ENCODE measurements at places on chromosomes 12 and 14.

DNA sequence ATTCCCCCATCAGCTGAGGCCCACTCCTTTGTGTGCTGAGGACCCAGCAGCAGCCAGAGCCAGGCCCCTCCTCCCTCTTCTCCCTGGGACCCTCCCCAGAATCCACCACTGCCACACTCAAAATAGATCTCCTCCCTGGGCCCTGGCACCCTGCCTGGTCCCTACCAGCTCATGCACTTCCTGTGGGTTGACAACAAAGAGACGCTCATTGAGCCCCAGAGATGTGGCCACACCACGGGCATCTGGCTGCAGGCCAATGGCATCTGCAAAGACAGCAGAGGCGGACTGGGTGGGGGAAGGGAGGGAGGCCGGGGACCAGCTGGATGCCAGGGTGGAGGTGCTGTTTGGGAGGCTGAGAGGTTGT, 16.0 kb upstream of the ENDOU start:
- peak; percentile 27 for DNase-seq

DNA sequence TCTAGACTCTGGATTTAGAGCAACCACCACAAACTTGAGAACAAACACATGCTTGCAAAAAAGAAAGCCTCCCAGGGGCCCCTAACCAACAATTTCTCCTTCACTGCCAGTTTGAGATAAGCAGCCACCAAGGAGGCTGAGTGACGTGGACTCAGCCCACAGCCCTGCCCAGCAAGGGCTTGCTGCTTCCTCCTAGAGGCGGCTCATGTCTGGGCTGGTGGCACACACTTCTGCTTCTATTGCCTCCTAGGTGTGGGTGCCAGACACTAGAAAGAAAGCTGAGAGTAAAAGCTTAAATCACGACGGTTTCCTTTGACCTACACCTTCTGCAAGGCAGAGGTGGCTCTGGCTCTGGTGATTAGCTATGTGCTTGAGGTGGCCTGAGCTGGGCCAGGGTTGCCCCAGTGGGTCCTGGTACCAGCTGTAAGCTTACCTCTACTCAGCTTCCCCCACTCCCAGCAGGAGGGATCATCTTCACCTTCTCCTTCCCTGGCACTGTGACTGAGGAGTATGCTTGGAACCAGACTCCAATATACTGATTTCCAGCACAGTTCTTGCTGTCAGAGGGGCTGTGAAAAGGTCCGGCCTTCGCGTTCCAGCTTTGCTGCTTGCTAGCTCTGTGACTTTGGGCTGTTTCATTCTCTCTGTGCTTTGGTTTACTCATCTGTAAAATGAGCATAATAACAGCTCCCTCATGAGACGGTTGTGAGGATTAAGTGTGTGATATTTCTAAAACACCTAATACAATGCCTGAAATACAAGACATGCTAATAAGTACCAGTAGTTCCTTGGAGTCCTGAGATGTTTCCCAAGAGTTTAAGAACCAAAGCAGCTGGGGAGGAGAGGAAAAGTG, 89.7 kb upstream of the PARP11 start:
- peak; percentile 47 for DNase-seq

DNA sequence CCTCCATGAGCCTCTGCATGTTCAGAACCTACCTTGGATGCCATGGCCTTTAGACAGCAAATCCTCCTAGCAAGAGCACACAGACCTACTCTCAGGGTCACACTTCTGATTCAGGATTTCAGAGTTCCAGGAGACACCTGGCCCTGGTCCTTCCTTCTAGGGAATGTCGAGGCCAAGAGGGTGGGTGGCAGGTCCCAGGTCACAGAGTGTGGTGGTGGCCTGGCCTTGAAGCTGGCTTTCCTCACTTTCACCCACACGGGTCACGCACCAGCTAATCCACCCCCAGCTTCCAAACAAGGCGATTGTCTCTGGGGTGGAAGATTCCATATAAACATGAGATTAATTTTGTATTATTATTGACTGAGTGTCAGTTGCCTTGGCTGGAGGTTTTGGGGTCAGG, 328.3 kb upstream of the RTL1 start:
- DNase-seq = no peak

DNA sequence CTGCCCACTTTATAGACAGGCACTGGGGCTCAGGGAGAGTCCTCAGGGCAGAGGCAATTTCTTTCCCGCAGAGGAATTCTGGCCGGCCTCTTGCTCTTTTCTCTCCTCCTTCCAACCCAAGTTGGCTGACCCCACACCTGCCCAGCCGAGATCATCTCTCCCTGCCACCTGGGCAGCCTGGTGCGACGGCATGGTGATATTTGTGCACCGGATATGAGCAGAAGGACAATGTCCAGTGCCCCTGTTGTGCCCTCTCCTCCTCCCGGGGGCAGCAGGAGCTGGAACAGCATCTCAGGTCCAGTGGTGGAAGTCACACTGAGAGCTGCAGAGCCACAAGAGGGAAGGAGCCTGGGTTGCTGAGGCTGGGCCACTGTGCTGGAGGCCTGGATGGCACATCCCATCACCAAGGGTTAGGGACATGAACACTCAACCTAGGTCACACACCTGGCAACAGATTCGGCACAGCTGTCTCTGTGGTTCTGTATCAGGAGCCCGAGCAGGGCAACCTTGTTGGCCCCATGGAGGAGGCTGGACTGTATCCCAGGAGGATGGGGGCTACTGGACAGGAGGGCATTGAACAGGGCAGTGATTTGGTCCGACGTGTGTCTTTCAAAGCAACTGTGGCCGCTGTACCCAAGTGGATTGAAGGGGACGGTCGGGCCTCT, 57.7 kb upstream of the DIO3 start:
- DNase-seq = no peak

DNA sequence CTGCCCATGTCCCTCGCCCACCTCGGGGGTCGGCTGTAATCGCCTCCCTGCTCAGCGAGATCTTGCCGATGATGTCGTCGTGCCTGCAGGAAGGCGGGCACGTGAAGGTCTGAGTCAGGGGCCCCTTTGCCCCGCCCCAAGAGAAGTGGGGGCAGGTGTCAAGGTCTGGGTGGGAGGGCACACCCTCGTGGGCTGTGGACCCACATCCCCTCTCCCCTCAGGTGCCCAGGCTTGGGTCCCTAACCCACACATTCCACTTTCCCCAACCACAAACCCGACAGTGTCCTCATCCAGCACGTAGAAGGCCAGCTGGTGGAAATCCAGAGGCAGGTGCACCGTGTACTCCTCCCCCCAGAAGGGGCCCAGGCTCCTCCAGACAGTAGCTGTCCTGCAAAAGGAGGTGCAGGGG, 7.8 kb downstream of the RASAL1 start:
- DNase-seq = no peak

DNA sequence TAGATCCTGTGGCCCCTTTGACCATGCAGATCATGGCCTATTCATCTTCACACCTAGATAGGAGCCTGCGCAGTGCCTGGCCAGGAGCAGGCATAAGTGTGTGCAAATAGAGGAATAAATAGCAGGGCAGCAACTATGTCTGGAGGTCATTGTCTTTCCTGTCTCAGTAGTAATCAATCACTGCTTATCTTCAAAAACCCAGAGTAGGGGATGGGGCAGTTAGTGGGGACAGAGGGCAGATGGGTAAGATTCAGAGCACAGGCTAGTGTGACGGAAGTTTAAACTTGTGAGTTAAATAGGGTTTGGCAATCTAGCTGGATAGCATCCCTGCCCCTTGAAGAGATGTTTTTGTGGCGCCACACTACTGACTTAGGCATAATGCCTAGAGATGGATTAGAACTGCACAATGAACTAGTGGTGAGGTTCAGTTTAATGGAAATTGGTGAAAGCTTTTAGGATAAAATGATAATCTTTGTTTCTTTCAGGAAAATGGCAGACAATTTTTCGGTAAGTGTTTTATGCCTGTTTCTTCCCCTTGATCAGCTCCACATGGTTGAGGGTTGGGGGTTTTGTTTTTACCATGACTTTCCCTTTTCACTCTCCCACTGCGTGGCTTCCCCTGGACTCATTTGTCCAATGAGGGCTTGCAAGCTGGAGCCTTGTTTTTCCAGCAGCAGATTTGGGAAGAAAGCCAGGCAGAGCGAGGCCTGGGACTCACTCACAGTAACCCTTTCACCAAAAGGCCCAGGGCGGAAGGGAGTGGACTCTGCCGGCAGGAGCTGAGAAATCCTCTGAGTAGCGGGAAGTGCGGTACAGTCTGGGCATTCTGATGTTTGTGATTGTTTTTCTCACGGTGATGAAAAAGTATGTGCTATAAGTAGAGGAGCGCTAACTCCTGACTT, 8.1 kb downstream of the LGALS3 start:
- no peak for DNase-seq

DNA sequence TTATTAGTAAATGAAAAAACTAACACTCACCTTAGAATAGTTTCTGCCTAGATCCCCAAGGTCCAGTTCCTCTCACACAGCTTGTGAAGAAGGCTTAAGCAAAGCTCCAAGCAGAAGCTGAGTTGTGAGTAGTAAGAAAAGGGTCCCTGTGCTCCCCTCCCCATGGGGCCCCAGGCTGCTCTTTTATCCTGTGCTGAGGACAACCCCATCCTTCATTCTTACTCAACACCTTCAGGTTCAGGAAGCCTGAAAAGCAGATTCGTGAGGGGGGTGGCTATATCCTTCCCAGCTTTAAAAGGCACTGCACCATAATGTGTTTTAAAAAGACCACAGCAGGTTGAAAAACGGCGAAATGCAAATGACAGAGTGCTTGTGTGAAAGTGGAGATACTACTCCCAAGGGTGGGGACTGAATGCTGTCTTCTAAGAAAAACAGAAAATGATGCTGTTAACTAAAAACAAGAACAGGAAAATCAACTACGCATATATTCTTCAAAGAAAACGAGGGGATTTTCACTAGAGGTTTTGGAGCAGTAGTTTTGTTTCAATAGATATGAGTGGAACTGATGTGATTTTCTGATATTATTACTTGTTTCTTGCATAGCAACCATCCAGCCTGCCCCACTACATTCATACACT, 182.7 kb downstream of the KTN1 start:
- no peak for DNase-seq

DNA sequence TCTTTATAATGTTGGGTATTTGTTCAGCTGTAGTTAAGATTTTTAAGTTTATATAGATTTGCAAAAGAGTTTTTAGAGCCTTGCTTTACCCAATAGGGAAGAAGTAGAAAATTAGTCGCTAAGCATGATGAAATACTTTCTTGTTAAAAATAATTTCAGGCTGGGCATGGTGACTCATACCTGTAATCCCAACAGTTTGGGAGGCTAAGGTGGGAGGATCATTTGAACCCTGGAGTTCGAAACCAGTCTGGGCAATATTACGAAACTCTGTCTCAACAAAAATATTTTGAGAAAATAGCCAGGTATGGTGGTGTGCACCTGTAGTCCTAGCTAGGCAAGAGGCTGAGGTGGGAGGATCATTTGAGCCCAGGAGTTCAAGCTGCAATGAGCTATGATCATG, 18.7 kb upstream of the SCFD1 start:
- DNase-seq = no peak

GRCh38 chr12:10904686-10905085, 4.7 kb downstream of the TAS2R13 start:
- DNase-seq = no peak

DNA sequence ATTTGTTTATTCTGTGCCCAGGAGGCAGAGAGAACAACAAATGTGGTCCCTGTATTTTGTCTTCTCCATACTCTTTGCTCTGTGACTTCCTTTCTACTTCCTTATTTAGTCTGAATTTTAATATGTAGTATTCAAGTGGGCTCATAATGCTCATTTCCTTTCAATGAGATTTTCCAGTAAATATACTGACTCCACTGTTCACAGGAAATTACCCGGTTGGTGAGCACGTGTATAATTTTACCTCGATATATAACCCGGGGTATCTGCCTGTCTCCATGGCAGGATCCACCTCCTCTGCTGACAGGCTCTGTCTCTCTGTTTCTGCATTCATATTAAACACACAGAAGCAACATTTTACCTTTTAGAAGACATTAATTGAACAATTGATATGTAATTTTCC, 166.0 kb downstream of the SLC38A4 start:
- no peak for DNase-seq

- DNase-seq = no peak
These were observed 254.0 kb upstream of the SRRM4 start for GRCh38 chr12:118727196-118727978.

GRCh38 chr12:59677857-59678256, 82.0 kb downstream of the SLC16A7 start:
- DNase-seq = no peak

- no peak for DNase-seq
These were observed 165.0 kb upstream of the SRRM4 start for GRCh38 chr12:118816296-118816695.

DNA sequence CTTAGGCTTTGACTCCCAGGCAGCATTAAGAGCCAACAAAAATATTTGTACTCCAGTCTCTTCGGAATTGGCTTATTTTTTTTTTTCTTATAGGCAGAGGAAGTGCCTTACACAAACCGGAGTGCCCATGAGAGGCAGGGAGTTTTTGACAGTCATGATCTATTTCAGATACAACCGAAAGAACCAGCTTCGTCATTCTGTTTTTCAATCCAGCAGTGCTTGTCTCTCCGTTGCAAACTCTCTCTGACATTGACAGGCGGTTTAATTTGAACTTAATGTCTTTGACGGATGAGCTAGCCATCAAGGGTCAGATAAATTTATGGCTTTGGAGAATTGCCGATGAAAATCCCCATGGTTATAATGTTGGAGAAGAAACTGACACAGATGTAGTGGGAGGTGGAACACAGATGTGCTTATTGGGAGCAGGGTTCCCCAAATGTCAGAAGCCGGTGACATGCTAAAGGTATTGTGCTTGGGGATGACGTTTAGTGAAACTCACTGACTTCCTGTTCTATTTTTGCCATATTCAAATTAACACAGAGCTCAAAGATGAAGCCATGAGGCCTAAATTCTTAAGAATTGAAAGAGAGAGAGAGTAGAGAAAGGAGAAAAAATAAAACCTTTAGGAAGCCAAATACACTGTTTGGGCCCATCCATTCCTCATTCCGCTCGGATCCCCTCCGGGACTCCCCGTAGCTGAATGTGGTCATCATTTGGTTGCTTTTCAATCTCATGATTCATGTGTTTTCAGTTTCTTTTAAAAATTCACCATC, 59.7 kb downstream of the PLXNC1 start:
- no peak for DNase-seq

GRCh38 chr12:60704171-60704914, 1108.5 kb downstream of the SLC16A7 start:
- no peak for DNase-seq

DNA sequence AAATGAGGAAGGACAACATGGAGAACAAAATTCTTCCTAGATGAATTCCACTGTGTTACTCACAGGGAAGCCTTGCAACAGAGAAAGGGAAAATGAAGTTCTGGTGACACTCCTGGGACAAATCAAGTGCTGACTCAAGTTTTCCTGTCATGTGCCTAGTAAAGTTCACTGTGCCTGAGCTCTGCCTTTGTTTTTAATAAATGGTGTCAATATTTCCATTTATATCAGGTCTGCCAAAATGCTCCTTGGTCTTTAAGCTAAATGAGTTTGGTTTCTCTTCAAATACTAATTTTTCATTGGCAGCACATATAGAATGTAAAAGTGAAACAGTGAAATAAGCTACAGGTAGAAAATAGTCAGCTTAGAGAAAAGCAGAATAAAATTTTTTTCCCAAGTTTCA, 33.0 kb downstream of the HIGD1C start:
- no peak for DNase-seq

Measured in stimulated activated CD8-positive, alpha-beta memory T cell treated with anti-CD3 and anti-CD28 coated beads, Interleukin-2, amount 100 ng/mL, for 48 hours (primary cell).